Left lung (tissue), 14 donors: ENCODE measurements at places on chromosomes 11 and 22. TPM values are rescaled to one million over a fixed set of nuclear protein-coding genes. Genes with fewer than 3 reads are reported as not detected.

DEPDC5 gene
- total RNA-seq: 23.2 TPM

- no peak for DNase-seq
These were observed 39.1 kb downstream of the MMP27 start for GRCh38 chr11:102666331-102666957.

DNA sequence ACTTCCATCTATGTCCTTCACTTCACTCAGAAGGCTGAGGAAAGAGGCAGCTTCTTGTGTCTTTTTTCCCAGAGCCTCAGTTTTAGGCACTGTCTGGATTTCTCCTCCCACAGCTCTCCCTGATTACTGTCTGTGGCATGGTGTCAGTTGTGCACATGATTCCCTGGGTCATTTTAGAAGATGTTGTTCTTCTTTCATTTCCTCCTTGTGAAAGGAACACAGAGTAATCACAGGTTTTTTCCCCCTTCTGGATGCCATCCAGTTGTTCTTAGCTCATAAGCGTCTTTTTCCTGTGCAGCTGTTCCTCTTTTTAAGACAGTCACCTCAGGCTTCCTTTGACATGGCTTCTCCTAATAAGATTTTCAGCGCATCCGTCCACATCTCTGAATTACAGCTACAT is 212.2 kb downstream of the FAM181B start:
- DNase-seq: no peak

DNA sequence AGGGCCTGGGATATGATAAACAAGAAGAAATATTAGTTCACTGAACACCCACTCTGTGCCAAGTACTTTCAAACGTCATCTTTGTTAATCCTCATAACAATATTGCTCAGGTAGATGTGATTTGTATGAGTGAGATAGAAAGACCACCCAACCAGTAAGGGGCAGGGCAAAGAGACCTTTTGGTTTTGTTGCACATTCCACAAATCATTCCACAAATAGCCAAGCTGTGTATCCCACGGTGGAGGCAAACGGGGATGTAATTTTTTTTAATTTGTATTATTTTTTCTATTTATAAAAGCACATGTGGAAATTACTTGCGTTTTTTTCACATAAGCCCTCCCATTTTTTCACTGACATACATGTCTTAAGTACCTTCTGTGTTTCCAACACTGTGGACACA is 29.0 kb downstream of the LAYN start:
- no peak for DNase-seq

DNA sequence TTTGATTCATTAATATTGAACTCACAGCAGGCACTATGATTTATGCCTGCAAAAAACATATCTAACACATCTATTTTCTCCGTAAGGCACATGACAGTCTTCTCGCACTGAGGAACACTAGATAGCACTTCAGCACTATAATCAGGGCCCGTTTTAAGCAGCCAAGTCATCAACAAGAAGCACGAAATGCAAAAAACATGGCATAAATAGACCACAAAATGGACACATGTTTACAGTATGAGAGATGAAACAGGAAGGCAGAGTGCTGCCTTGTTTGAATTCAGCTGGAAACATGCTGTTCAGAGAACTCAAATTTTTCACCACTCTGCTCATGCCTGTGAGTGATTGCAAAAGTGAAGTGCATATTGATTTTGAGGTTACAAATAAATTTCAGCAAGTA is 205.8 kb upstream of the PDGFD start:
- no peak for DNase-seq

POU2F3 gene
- 3.1 TPM for total RNA-seq

DNA sequence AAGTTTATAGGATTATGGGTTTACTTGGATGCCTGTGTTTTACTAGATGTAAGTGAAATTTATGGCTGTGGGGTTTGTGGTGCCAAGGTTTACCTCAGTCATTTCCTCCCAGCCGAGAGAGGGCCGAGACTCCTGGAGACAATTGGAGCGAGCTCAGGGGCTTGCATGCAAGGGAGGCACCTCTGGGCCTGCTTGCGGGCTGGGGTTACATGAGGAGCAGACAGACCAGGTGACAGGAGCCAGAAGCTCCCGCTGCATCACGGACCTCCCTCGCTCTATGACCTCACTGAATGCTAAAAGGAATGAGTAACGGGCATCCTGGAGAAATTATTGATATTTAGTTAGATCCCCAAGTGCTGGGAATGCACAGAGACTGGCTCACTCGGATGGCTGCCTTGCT is 275.2 kb upstream of the KIRREL3 start:
- no peak for DNase-seq

FXYD6 gene
- total RNA-seq: 41.4 TPM

DNA sequence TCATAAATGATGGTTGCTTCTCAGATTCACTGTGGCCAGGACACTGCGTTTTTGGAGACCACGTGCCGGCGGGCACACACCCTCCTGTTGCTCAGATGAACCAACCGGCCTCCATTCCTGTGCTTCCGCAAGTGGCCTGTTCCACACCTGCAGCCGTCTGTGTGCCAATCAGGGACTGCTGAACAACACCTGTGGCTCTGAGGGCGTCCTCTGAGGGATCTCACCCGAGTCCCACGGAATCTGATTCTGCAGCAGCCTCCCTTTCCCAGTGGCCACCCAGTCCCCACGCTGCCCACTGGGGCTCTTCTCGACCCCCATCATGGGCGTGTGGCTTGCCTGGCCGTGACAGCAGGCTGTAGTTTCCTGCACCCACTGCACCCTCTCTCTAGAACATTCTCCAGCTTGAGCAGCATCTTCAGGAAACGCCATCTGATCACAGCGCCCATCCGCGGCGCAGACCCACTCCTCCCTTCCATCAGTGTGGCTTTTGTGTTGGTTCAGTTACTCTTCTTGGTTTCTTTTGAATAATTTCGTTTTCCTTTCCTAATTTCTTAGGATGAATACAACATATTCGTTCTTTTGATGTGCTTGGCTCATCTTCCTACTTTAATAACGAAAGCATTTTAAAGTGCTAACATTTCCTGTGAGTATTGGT is 100.3 kb upstream of the SLC22A12 start:
- DNase-seq: no peak

- no peak for DNase-seq
These were observed 12.9 kb upstream of the SORL1-AS1 start for GRCh38 chr11:121465709-121466062.

ASPHD2 gene
- total RNA-seq: 1.3 TPM

GRCh38 chr11:68710409-68710808 is 26.1 kb downstream of the GAL start:
- no peak for DNase-seq

DNA sequence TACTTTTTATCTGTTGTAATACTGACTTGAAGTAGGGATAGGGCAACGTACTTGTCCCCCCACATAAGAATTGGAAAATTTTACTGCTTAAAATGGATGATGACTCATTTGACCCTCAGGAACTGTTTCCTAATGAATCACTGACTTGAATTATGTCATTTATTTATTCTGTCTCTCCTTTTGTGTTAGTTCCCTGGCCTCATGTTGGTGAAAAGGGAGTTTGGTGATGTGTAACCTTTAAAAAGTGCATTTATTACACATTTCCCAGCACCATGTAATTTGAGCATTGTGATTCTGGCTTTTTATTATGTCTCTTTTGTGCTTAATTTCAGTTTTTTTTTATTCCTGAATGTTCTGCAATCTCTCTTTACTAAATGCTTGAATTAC is 20.3 kb upstream of the PGM2L1 start:
- no peak for DNase-seq

CAPN5 gene
- 11.7 TPM for total RNA-seq

GRCh38 chr11:37916331-37916730 is 1318.3 kb upstream of the RAG2 start:
- DNase-seq: no peak

CTSF gene
- 10.8 TPM for total RNA-seq

GRCh38 chr11:16784097-16784496 is 45.6 kb downstream of the C11orf58 start:
- DNase-seq: no peak

SUSD2 gene
- total RNA-seq: 374 TPM

GNAZ gene
- 1.7 TPM for total RNA-seq

DEFB108B gene
- total RNA-seq: not detected

MRGPRE gene
- total RNA-seq: 0.31 TPM

DNA sequence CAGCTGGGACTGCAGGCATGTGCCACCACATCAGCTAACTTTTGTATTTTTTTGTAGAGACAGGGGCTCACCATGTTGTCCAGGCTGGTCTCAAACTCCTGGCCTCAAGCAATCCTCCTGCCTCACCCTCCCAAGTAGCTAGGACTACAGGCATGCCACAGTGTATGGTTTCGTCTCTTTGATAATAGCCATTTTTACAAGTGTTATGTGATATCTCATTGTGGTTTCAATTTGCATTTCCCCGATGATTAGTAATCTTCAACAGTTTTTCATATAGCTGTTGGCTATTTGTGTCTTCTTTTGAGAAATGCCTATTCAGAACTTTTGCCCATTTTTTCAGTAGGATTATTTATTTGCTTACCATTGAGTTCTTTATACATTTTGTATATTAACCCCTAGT is 9.0 kb upstream of the MTMR3 start:
- no peak for DNase-seq

- DNase-seq: peak; percentile 98
These were observed at the start of gene YWHAH for GRCh38 chr22:31943978-31944699. Gene YWHAH (plus strand): TSS chr22:31944535. CDS start chr22:31944734, 199 bp downstream.

GRCh38 chr22:44211946-44212930 is 31.5 kb downstream of the PARVG start:
- no peak for DNase-seq

TSGA10IP gene
- not detected for total RNA-seq

FAM118A gene
- total RNA-seq: 23.9 TPM

DNA sequence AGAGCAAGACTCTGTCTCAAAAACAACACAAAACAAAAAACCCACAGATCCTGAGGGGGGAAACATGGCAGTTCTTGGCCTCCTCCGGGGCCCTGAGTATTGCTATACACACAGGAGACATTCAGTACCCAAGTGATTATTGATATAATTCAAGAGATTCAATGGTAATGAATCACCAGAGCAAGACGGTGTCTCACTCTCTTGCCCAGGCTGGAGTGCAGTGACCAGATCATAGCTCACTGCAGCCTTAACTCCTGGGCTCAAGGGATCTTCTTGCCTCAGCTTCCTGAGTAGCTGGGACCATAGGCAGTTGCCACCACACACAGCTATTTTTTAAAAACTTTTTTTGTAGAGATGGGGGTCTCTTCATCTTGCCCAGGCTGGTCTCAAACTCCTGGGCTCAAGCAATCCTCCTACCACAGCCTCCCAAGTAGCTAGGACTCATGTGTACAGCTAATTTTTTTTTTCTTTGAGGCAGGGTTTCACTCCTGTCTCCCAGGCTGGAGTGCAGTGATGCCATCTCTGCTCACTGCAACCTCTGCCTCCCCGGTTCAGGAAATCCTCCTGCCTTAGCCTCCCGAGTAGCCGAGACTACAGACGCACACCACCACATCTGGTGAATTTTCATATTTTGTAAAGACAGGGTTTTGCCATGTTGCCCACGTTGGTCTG is 21.8 kb upstream of the PIK3C2A start:
- DNase-seq: no peak

TIMM10B gene
- 46.4 TPM for total RNA-seq

ADM2 gene
- 2.2 TPM for total RNA-seq

- DNase-seq: no peak
These were observed 4.0 kb downstream of the PRR33 start for GRCh38 chr11:1887451-1888346.

DNA sequence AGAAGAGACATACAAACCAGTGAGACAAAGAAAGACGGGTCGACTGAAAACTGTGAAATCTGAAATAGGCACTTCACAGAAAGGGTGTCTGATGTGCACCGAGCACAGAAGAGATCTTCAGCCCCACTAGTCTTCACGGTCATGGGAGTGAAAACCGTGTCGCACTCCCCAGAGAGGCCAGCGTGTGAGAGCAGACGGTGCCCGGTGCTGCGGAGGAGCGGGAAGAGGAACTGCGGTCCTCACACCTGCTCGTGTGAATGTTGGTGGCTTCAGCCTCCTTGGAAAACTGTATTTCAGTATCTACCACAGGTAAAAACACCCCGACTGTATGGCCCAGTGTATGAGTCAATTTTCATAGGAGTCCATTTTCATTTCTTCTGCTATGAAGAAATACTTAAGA is 382.9 kb downstream of the BRD1 start:
- DNase-seq: no peak

GRAP2 gene
- 2.3 TPM for total RNA-seq

DNA sequence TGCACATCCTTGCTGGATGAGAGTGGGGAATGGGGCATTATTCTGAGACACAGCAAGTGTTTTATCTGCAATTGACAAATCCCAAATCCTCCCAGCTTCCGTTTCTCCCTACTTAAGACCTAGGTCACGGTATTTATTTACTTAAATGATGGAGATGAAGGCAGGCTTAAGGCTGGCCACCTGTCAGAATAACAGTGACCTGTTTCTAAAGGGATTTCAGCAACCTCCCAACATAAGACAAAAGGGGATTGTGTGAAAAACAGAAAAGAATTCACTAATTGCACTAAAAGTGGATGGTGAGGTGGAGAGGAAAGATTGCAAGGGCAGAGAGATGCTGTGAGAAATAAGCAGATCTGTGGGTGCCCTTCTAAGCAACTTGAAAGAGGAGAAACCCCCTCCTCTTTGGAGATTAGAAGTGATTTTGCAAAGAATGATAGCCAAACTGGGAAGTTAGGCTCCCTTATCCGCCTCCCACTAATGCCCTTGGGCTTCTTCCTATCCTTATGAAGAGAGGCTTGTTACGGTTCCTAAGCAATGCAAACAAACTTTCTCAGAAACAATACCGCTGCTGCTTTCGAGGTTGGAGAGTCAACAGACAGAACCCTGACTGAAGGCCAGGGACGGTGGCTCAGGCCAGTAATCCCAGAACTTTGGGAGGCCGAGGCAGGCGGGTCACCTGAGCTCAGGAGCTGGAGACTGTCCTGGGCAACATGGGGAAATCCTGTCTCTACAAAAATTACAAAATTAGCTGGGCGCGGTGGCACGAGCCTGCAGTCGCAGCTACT is 84.3 kb downstream of the ARL14EP start:
- DNase-seq: no peak

DNA sequence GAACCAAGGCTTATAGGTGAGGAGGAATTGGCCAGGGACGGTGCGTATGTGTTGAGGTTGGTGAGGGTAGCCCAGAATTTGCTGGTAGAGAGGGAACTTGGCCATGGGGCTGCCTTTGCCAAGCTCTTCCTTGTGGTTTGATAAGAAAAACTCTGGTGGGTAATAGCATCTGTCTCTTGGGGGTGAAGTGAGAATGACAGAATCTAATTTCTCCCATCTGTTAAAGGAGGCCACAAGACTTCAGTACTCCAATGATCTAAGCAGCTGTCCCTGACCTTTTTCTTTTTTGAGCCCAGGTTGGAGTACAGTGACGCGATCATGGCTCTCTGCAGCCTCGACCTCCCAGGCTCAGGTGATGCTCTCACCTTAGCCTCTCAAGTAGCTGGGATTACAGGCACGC is 36.0 kb upstream of the PICK1 start:
- no peak for DNase-seq

DNA sequence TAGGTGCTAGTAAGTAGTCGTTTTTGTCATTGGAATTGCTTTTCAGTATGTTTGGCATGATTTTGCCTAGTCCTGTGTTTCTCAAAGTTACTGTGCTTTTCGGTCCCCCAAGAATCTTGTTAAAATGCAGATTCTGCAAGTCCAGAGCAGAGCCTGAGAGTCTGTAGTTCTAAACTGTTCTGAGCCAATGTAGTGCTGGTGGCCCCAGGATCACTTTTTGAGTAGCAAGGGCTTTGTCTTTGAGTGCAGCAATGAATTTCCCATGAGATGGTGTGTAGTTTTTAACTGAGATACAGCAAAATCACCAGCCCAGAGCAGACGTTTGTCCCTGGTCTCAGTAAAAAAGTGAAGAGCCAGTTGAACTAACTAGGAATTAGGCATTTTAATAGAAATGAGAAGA is 122.4 kb downstream of the NCAM1 start:
- DNase-seq: no peak

- DNase-seq: no peak
These were observed 187.6 kb downstream of the TENM4 start for GRCh38 chr11:79253280-79253679.

GRCh38 chr11:2156416-2157182 is 4.4 kb downstream of the INS start:
- DNase-seq: peak; percentile 63
